Activated T-cell treated with anti-CD3 and anti-CD28 coated beads for 1 hour (primary cell): ENCODE measurements at places on chromosomes 7 and 10.

- DNase-seq: no peak
Observed at GRCh38 chr7:42076870-42077269, 160.1 kb downstream of the GLI3 start.

- no peak for DNase-seq
Observed at GRCh38 chr7:30846378-30846777, 65.3 kb upstream of the AQP1 start.

DNA sequence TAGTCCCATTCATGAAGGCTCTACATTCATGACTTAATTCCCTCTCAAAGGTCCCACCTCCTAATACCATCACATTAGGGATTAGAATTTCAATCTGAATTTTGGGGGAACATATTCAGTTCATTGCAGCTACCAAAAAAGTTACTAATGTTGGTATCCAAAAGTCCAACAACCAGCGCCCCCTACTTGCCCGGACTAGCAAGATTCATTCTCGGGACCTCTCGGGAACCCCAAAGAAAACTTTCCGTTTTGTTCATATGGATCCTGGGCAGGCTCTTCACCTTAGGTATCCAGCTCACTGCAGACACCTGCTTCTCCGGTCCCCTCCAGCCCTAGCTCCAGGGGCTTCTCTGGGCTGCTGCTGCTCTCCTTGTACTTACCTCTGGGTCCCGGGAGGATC is 8.9 kb upstream of the GRK5 start:
- peak; percentile 23 for DNase-seq

DNA sequence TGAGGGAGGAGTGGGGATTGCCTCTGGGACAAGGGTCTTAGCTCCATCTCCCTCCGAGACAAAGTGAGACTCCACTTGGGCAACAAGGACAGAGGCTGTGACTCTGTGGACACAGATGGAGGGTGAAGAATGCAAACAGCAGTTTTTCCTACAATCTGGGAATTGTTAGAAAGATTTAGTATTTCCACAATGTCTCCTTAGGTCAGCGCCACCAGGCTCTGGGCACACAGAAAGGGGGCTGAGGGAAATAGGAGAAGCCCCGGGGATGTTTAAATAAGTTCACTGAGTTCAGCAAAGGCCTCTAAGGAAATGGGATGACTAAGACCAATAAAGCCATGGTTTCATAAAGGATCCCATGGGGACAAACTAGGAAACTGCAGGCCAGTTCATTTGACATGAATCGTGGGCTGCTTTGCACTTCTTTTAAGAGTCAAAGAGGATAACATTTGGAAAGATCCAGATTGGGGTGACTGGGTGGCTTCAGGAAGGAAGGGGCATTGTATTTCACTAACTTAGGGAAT is 219.8 kb upstream of the GLI3 start:
- DNase-seq: no peak

DNA sequence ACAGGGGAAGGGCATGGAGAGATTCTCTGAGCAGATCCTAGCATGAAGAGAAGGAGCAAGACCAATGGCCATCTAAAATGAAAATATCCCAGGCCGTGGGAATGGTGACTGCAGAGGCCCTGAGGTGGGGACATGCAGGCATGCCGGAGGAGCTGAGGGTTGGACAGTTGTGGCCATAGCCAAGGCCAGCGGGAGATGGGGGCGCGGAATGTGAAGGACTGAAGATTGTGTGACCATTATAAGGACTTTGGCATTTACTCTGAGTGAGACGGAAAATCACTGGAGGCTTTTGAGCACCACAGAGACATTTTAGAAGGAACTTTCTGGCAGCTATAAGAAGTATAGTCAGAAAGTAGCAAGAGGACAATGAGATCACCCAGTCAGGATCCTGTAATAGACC is 341.1 kb downstream of the SFMBT2 start:
- DNase-seq: no peak

- DNase-seq: no peak
Observed at GRCh38 chr7:27157702-27158431, 1.4 kb upstream of the HOXA7 start.
